ENCODE measurements at places on chromosomes 1 and 21.

DNA sequence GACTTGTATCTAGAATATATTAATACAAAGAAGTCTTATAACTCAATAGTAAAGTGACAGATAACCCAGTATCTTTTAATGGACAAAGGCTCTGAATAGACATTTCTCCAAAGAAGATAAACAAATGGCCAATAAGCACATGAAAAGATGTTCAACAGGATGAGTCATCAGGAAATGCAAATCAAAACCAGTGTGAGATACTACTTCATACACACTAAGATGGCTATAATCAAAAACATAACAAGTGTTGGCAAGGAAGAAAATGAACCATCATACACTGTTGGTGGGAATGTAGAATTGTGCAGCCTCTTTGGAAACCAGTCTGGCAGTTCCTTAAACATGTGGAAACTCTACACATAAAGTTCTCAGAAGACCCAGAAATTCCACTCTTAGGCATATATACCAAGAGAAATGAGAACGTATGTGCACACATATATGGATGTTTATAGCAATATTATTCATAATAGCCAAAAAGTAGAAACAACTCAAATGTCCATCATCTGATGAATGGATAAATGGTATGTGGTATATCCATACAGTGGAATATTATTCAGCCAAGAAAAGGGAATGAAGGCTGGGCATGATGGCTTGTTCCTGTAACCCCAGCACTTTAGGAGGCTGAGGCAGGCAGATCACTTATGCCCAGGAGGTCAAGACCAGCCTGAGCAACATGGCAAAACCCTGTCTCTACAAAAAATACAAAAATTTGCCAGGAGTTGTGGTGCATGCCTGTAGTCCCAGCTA, 9.9 kb upstream of the MPL start:
- DNase-seq, result no peak

- DNase-seq, result no peak
These were observed 101.4 kb upstream of the RGS1 start for GRCh38 chr1:192474080-192474683.

GRCh38 chr1:40978886-40979240, 633 bp upstream of the CTPS1 start:
- DNase-seq, result no peak

DNA sequence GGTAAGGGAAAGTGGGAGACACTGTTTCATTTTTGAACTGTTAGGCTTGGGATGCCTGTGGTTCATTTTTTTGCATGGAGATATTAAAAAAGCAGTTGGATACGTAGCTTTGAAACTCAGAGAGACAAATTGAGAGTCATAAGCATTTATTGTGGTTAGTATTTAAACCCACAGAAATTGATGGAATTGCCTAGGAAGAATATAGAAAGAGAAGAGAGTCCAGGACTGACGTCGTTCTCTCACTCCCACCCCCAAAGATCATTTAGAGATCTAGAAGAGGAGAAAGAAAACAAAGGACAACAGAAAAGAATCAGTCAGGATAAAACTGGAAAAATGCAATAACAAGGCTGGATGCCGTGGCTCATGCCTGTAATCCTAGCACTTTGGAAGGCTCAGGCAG, 73.2 kb upstream of the BMP8A start:
- DNase-seq, result no peak

- DNase-seq, result no peak
These were observed 3.2 kb downstream of the CCN1 start for GRCh38 chr1:85583611-85584263.

GRCh38 chr1:1331068-1331965, at the start of gene TAS1R3:
Gene TAS1R3 (plus strand): TSS chr1:1331280. CDS start chr1:1331346, 66 bp downstream.
- no peak for DNase-seq

GRCh38 chr21:44364151-44365053, 11.0 kb downstream of the TRPM2 start:
- no peak for DNase-seq

DNA sequence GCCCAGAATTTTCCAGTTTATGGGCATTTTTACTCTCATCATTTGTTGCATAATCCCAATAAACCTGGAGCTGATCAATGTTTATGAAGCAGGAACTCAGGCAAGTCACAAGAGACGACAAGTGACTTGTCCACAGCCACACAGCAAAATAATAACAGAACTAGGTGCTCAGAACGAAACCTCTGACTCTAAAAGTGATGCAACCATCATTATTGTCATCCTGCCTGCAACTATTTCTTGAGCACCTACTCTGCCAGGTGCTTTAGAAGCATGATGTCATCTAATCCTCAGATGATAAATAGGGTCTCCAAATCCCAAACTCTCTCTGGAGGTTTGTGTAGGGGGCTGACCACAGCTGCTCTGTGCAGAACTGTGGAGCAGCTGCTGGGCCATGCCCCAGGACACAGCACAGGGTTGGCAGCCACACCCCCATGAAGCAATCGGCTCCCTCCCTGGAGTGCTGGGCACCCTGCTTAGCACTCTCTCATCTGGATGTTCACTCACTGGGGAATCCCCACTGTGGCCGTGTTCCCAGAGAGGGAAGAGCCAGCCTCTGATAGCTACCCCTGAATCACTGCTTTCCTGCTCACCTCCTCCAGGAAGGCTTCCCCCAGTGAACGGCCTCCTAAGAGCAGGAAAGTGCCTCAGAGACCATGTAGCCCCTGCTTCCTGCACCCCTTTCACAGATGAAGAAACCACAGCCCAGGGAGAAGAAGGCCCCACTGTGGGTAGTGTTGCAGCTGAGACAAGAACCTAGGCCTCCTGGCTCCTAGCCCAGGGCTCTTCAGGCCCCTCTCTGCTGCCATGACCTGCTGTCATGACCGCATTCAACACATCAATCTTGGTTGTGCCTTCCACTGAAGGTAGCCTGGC, 2.1 kb downstream of the TTC22 start:
- no peak for DNase-seq

- no peak for DNase-seq
These were observed 26.8 kb upstream of the COL6A2 start for GRCh38 chr21:46071082-46071481.

- DNase-seq, result no peak
These were observed 16.5 kb upstream of the SLC25A34 start for GRCh38 chr1:15719381-15720120.

GRCh38 chr1:115924770-115925169, 51.5 kb upstream of the SLC22A15 start:
- DNase-seq, result no peak

GRCh38 chr21:45453308-45453950, 48.5 kb downstream of the COL18A1 start:
- DNase-seq, result no peak

DNA sequence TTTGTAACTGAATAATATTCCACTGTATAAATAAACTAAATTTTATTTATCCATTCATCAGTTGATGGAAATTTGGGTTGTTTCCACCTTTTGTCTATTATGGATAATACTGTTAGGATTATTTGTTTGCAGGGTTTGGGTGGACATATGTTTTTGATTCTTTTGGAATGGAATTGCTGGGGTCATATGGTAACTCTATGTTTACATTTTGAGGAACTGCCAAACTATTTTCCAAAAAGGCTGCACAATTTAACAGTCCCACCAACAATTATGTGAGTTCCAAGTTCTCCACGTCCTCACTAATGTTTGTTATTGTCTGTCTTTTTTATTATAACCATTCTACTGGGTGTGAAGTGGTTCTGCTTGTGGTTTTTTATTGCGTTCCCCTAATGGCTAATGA, 4.3 kb upstream of the SERBP1 start:
- DNase-seq, result no peak

DNA sequence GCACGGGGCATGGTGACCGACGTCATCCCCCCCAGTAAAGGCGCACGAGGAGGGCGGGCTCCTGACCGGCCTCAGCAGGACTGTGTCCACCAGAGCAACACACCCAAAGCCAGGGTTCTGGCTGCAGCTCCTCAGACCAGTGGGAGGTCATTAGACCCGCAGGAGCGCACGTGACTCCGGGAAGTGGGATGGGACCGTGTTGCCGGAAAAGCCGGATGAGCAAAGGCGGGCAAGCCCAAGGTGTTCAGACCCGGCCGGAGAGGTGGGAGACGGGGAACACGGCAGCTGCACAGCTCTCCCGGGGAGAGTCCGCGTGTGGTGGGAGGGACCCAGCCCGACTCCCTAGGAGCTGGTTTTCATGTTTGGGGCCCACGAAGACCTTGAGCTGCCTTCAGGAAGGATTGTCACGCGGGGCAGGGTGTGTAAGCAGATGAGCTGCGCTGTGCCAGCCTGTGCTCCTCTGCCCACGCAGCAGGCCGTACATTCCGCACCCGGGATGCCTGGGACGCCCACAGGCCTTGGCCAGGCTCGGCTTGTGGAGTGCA, 20.6 kb upstream of the TRAPPC10 start:
- DNase-seq, result no peak

DNA sequence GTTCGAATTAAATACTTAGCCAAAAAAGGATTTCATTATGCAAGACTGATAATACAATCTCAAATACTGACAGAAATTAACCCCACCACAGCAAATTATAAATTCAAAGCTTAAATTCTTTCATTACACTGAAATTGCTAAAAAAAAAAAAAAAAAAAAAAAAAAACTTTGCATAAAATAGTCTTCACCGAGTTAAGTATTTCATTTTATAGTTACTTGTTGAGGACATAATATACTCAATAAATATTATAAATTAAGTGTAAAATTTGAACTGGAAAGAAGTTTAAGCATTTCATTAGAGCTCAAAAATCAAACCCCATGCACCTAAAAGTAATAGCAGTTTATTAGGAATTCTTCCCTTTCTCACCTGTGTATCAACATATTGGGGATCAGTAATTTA, 1.9 kb upstream of the PSMG1 start:
- no peak for DNase-seq

DNA sequence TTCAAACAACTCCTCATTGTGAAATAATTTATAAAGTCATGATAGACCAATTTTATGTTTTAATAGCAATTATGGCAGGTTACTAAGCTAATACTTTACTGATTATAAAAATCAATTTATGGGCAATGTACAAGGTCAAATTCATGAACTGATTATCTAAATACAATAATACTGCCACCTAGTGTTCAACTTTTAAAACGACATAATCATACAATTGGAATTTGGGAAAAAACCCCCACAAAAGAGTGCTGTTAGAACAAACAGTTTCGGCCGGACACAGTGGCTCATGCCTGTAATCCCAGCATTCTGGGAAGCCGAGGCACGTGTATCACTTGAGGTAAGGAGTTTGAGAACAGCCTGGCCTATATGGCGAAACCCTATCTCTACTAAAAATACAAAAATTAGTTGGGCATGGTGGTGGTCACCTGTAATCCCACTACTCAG, 14.0 kb downstream of the GTF2B start:
- DNase-seq, result no peak

GRCh38 chr1:52402860-52403240, 1.4 kb downstream of the ORC1 start:
- DNase-seq, result no peak

DNA sequence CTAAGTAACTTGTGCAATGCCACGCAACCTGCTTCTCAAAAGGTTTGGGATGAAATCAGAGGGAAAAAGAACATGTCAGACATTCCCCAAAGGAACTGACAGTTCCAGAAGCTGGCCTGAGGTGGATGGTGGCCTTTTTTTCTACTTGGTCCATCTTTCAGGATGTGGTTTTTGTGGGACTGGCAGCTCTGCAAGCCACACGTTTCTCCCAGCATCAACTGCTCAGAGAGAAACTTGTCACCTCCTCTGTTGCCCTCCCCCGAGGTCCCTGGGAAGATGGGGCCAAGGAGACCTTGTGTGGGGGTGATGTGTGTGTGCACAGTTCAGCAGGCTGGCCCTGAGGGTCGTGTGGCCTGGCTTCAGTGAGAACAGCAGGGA, 2.5 kb upstream of the DHRS3 start:
- no peak for DNase-seq

DNA sequence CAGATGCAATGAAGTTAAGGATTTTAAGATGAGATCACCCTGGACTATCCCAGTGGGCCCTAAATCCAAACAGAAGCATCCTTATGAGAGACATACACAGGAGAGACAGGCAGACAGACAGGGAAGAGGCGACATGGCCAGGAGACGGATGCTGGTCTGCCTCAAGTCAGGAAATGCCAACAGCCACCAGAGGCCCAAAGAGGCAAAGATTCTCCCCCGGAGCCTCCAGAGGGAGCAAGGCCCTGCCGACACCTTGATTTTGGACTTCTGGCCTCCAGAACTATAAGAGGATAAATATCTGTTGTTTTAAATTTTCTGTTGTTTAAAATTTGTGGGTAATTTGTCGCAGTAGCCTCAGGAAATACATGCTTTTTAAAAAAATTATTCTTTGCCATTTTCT, 116.4 kb downstream of the GLIS1 start:
- DNase-seq, result no peak

DNA sequence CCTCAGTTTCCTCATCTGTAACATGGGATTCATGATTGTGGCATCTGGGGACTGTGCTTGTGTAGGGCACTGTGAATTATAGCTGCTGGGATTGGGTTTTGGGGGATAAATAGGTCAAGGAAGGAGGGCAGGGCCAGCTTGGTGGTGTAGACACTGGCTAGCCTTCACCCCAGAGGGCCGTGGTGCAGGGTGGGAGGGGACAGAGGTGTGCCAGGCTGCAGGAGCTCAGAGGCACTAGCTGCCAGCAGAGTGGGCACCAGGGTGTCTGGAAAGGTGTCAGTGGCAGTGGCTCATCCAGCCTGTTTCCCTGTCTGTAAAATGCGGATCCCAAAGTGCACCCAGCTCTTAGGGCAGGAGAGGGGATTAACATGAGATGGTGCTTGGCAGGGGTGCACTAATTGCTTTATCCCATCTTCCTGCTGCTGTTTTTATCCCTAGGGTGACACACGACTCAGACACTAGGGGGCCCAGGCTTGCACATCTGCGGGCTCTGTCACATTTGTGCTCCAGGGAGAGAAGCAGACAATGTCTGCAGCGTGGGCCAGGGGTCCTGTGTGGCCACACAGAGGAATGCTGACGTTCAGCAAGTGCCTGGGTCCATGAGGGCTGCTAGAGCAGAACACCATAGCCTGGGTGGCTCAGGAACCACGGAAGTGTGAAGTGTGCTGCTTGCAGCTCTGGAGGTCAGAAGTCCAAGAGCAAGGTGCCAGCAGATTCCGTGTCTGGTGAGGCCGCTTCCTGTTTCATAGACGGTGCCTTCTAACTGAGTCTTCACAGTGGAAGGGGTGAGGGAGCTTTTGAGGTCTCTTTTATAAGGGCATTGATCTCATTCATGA, 19.3 kb downstream of the OBSCN start:
- no peak for DNase-seq

DNA sequence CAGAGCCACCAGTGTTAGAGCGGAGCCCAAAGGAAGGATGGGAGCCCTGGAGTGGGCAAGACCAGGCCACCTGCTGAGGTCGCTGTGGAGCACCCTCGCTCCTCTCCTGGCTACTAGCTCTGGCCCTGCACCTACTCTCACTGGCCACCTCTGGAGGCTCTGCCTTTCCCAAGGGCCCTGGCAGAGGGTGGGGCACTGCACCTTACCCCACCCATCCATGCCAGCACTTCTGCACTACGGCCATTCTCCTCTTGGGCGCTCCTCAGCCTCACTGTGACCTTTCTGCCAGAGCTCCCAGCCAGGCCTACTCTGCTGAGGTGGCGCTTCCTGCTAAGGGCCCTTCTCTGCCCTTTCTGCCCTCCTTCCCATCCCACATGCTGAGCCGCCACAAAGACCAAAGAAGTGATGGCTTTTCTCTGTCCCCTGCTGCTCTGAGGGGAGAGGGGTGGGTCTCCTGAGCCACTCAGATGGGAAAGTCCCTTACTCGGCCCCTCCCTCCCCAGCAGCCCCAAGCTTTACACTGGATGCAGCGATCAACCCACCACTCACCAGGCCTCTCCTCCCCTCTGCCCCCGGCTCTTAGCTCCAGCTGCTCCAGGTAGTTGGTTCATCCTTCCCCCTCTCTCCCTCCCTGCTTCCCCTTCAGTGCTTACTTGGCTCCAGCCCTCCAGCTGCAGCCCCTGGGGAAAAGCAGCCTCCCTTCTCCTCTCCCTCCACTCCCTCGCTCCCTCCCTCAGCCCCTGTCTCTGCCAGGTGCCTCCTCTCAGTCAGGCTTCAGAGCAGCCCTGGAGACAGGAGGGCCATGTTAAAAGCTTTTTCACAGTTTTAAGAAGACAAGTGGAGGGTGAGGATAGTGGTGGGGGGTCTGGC, 14.8 kb upstream of the TMEM222 start:
- DNase-seq, result no peak

Data from stimulated activated CD4-positive, alpha-beta T cell treated with anti-CD3 and anti-CD28 coated beads, TNF-alpha, amount 100 ng/mL, for 48 hours (primary cell).